ENCODE measurements at places on chromosomes 11 and 22. TPM values are rescaled to one million over a fixed set of nuclear protein-coding genes. Genes with fewer than 3 reads are reported as not detected.

The TRIM49D1 gene
- not detected for total RNA-seq

The OR10A2 gene
- total RNA-seq, result not detected

The NCR3LG1 gene
- total RNA-seq, result 1.6 TPM

The CHRM1 gene
- not detected for total RNA-seq

The FGF3 gene
- not detected for total RNA-seq

The RAB36 gene
- 1.1 TPM for total RNA-seq

The KCNJ5 gene
- not detected for total RNA-seq
